ENCODE measurements at places on chromosomes 6 and 20. TPM values are rescaled to one million over a fixed set of nuclear protein-coding genes. Genes with fewer than 3 reads are reported as not detected.
A peak's percentile ranks its signal among the peaks of the same experiment; 100 is the strongest.

The COL19A1 gene
- not detected for total RNA-seq

DNA sequence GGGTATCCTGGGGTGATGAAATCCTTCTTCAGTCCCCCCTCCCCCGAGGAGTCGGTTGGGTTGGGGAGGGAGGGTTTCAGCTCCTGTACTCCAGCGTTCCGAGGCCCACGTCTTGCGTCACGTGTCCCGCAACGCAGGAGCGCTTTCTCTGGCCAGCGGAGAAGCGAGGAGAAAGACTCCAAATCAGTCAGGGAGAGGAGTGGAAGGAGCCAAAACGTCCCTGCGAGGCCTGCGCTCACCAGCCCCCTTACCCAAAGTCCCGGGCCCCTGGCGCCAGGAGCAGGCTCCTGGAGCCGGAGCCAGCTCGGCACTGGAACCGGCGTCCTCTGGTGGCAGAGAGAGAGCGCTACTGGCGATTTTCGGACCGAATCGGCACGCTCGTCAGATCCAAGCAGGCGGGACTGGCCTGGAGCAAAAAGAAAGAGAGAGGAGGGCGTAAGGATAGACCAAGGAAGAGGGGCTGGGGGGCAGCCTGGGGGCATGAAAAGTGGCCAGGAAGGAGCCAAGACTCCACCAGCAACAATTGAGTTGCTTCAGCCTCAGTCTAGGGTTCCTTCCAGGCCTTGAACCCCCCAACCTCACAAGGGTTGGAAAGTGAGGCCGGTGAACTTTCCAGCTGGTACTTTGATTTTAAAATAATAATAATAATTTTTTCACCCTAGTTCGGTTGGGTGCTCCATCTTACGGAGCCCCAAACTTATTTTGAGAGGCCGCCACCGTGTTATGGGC is at the start of gene GNAS:
Gene GNAS (plus strand): TSS at position 174 of the 729 bp plus-strand sequence.
- H3K4me1 ChIP-seq: peaks cover 14% of the 10 kb centered on the region
- H3K27me3 ChIP-seq: peaks cover 24% of the 10 kb centered on the region
- peak; percentile 61 for DNase-seq
- H3K4me3 ChIP-seq: peak within 1 kb of the TSS; percentile 68

DNA sequence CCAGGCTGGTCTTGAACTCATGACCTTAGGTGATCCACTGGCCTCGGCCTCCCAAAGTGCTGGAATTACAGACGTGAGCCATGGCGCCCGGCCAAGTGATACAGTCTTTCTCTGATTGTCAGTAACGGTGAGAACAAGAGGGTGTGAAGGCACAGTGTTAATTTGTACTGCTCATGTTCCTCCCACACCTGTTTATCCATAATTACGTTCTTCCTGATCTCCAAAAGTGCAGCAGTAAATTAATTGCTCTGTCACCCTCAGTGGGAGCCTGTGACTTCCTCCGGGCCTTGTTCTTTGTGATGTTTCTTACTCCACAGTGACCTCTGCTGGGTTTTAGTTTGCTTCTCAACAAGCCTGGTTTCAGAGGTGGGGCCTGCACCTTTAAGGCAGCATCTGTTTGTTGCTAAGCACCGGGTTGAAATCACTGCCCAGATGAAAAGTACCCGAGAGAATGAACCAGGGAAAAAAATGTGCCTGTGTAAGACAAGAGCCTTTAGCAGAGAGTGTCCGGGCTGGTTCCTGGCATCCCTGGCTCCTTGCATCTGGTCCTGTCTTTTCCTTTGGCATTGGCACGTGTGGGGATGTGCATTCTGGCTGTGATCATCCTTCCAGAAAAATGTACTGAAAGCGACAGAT is 89.1 kb upstream of the CLDN20 start:
- H3K4me1 ChIP-seq: peaks cover 11% of the 10 kb centered on the region
- no peak overlapping the region for H3K27ac ChIP-seq
- H3K36me3 ChIP-seq: no peaks in the 10 kb centered on the region
- DNase-seq: peak; percentile 64

The LKAAEAR1 gene
- 0.41 TPM for total RNA-seq

DNA sequence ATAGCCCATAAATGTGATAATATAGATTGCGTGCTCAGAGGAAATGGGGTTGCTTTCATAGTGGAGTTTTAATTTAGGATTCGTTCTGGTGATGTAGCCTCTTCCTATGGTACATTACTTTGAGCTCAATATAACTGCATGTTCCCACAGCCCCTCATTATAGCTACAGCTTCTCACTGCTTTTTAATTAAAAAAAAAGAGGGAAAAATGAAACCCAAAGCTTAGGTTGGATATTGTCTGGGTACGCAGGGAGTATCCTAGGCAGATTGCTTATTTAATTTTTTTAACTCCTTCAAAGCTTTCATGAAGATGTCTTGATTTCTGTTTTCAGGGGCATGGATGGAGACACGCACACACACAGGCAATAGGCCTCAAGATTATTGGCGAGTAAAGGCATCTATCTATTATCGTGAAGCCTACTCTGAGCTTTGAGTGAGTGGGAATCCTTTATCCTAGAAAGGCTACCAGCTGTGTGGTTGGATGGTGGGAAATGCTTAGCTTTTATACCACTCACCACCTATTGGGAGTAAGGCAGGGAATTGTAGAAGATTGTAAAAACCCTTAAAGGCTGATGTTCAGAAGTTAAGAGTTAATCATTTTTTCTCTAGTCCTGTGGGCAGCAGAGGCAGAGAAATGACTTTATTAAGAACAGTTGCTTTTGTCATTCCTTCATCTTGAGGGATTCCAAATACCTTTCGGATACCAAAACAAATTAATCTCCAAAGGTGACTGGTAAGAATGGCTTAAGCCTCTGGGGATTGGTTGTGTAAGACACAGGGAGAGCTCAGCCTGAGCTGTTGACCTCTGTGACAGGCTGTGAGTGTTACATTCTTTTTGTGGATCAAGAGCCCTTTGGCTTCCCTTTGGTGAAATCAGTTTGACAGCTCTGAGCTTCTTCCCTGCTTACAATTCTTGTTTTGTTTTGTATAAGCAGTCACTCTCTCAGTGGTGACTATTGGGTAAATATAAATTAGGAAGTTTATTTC is 33.4 kb downstream of the CTNNBL1 start:
- no peaks in the 10 kb centered on the region for H3K27me3 ChIP-seq
- no peak overlapping the region for H3K4me3 ChIP-seq
- no peaks in the 10 kb centered on the region for H3K4me1 ChIP-seq
- H3K27ac ChIP-seq: no peak overlapping the region
- no peak for DNase-seq

The SIRPB2 gene
- total RNA-seq: 0.28 TPM

DNA sequence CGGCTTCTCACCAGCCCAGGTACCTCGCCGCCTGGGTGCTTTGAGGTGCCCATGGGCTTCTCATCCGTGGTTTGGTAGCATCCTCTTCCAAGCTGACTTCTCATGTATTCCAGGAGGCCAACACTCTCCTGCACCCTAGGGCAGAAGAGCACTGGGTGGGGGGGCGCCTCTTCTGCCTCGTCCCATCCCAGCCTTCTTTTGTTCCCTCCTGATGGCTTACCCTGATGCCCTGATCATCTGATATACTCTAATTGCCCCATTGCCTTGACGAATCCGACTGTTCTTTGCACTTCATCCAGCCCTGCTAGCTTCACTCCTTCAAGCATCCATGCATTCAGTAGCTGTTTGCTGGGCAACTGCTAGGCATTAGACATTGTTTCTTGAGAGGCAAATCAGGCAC is 60.6 kb downstream of the ZNF831 start:
- no peak overlapping the region for H3K27ac ChIP-seq
- no peaks in the 10 kb centered on the region for H3K36me3 ChIP-seq
- peaks cover 5% of the 10 kb centered on the region for H3K4me1 ChIP-seq
- no peak for DNase-seq
- H3K27me3 ChIP-seq: peaks cover 22% of the 10 kb centered on the region
- H3K4me3 ChIP-seq: no peak overlapping the region

The FOXF2 gene
- not detected for total RNA-seq

DNA sequence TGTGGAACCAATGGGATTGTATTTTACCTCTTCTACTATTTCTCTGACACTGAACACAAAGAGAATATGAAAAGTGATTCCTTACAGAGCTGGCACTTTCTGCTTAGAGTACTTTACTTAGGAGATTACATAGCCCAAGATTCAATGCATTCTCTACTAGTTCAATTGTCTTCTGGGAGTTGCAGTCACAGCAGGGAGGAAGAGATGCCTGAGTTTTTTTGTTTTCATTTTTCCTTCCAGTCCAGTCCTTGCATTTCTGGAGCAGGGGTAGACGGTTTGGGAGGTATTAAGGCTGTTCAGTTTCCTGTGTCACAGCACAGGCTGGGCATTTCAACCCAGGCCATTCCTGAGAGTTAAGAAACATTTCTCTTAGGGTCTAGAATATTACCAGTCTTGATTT is 42.0 kb upstream of the SLC2A12 start:
- no peaks in the 10 kb centered on the region for H3K4me1 ChIP-seq
- no peak overlapping the region for H3K4me3 ChIP-seq
- H3K36me3 ChIP-seq: no peaks in the 10 kb centered on the region
- DNase-seq: no peak
- H3K27me3 ChIP-seq: no peaks in the 10 kb centered on the region
- H3K27ac ChIP-seq: no peak overlapping the region

The COL10A1 gene
- total RNA-seq: not detected

GRCh38 chr20:51696304-51697071 is 71.7 kb downstream of the ATP9A start:
- no peaks in the 10 kb centered on the region for H3K36me3 ChIP-seq
- no peak overlapping the region for H3K4me3 ChIP-seq
- DNase-seq: no peak

GRCh38 chr20:36856691-36857635 is 19.0 kb upstream of the TLDC2 start:
- H3K4me1 ChIP-seq: no peaks in the 10 kb centered on the region
- no peaks in the 10 kb centered on the region for H3K36me3 ChIP-seq
- H3K4me3 ChIP-seq: no peak overlapping the region
- peaks cover 3% of the 10 kb centered on the region for H3K27me3 ChIP-seq

- H3K4me3 ChIP-seq: no peak overlapping the region
- no peaks in the 10 kb centered on the region for H3K4me1 ChIP-seq
- DNase-seq: no peak
- H3K27ac ChIP-seq: no peak overlapping the region
- no peaks in the 10 kb centered on the region for H3K27me3 ChIP-seq
These were observed 142.2 kb downstream of the WDR27 start for GRCh38 chr6:169559592-169559991.

- no peak for DNase-seq
- no peaks in the 10 kb centered on the region for H3K36me3 ChIP-seq
- no peaks in the 10 kb centered on the region for H3K27me3 ChIP-seq
- no peak overlapping the region for H3K27ac ChIP-seq
These were observed 9.5 kb upstream of the SFT2D1 start for GRCh38 chr6:166351715-166352285.

- no peaks in the 10 kb centered on the region for H3K4me1 ChIP-seq
- no peak for DNase-seq
- H3K36me3 ChIP-seq: peaks cover 69% of the 10 kb centered on the region
- H3K27ac ChIP-seq: no peak overlapping the region
These were observed 4.8 kb downstream of the GMNN start for GRCh38 chr6:24779416-24780016.

The THBD gene
- total RNA-seq: 0.43 TPM

GRCh38 chr20:35299780-35300179 is 7.6 kb upstream of the FAM83C start:
- no peak overlapping the region for H3K4me3 ChIP-seq
- H3K36me3 ChIP-seq: no peaks in the 10 kb centered on the region
- DNase-seq: no peak
- H3K4me1 ChIP-seq: 0 out of 2 replicates have a peak, but pooled peaks cover 4% of the 10 kb centered on the region
- no peak overlapping the region for H3K27ac ChIP-seq

- no peak overlapping the region for H3K27ac ChIP-seq
- H3K4me1 ChIP-seq: no peaks in the 10 kb centered on the region
- no peak overlapping the region for H3K4me3 ChIP-seq
- DNase-seq: peak; percentile 77
- H3K27me3 ChIP-seq: no peaks in the 10 kb centered on the region
- peaks cover 43% of the 10 kb centered on the region for H3K36me3 ChIP-seq
These were observed 9.7 kb downstream of the TRMT11 start for GRCh38 chr6:125995972-125996580.

- DNase-seq: no peak
- H3K36me3 ChIP-seq: no peaks in the 10 kb centered on the region
- peaks cover 3% of the 10 kb centered on the region for H3K4me1 ChIP-seq
- no peak overlapping the region for H3K27ac ChIP-seq
- peaks cover 89% of the 10 kb centered on the region for H3K27me3 ChIP-seq
These were observed 37.4 kb downstream of the PLAGL1 start for GRCh38 chr6:143970456-143971218.

The PCK1 gene
- not detected for total RNA-seq

DNA sequence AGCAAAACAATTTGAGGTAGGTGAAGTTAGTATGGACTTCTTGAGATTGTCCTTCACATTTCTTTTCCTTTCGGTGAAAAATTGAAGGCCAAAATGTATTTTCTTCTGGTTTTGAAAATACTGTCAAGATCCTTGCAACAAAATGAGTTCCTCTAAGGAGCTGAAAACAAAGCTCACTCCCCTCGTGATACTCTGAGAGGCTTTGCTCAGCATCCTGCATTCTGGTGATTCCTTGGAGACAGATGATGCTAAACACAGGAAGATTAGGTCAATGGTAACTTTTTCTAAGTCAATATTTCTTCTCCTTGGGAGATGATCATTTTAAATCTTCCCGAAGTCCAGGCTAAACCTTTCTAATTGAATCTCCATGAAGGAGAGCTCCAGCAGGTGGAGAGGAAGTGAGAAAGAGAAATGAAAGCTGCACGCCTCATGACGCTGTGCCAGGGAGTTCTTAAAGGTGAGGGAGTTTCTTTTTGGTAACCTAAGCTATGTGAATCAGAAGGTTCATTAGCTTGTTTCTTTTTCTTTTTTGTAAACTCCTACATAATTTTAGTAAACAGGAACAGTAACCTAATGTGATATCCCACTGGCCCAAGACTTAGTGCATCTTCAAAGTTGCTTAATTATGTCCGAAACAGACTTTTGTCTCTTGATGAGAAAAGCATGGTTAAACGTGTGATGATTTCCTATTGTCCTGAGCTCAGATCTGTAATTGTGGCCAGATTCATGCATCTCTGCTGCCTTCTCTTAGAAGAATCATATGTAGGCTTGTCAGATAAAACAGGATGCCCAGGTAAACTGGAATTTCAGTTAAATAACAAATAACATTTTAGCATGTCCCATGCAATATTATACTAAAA is 15.0 kb downstream of the ESR1 start:
- no peaks in the 10 kb centered on the region for H3K4me1 ChIP-seq
- no peak overlapping the region for H3K27ac ChIP-seq
- no peak for DNase-seq
- H3K27me3 ChIP-seq: no peaks in the 10 kb centered on the region
- no peaks in the 10 kb centered on the region for H3K36me3 ChIP-seq

The F13A1 gene
- total RNA-seq: 1.5 TPM

GRCh38 chr20:44217342-44218092 is 6.9 kb upstream of the OSER1 start:
- no peak overlapping the region for H3K4me3 ChIP-seq
- H3K36me3 ChIP-seq: no peaks in the 10 kb centered on the region
- H3K27me3 ChIP-seq: no peaks in the 10 kb centered on the region

- H3K4me1 ChIP-seq: 0 out of 2 replicates have a peak, but pooled peaks cover 6% of the 10 kb centered on the region
- no peak within 1 kb of the TSS for H3K27ac ChIP-seq
- H3K4me3 ChIP-seq: peak within 1 kb of the TSS; percentile 60
These were observed at the start of gene PROKR2 for GRCh38 chr20:5316188-5317158. TSS of gene PROKR2 (minus strand) at chr20:5316954. CDS start at chr20:5314369, 2,585 bp downstream.

GRCh38 chr20:16699293-16699692 is 30.5 kb upstream of the SNRPB2 start:
- H3K4me1 ChIP-seq: no peaks in the 10 kb centered on the region
- H3K4me3 ChIP-seq: no peak overlapping the region
- no peak overlapping the region for H3K27ac ChIP-seq
- no peaks in the 10 kb centered on the region for H3K36me3 ChIP-seq
- H3K27me3 ChIP-seq: no peaks in the 10 kb centered on the region

The PEDS1 gene
- 33.3 TPM for total RNA-seq
